Stimulated activated CD4-positive, alpha-beta T cell treated with anti-CD3 and anti-CD28 coated beads, Interleukin-2, amount 100 ng/mL, for 4 hours (primary cell): ENCODE measurements at places on chromosomes 11 and 22.

DNA sequence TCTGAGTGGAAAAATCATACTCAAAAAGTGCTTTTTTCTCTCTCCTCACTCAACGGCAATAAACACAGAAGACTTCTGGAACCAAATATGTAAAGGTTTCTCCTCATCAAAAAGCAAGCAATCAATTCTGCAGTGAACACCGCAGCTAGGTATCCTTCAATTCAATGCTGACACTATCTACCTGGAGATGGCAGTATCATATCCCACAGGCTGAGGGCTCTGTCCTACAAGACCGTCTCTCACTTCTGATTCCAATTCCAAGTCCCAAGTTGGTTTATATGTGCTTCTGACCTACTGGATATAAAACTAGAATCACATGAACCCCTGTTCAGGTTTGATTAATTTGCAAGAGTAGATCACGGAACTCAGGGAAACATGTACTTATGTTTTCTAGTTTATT is 59.7 kb upstream of the LUZP2 start:
- DNase-seq, result no peak

DNA sequence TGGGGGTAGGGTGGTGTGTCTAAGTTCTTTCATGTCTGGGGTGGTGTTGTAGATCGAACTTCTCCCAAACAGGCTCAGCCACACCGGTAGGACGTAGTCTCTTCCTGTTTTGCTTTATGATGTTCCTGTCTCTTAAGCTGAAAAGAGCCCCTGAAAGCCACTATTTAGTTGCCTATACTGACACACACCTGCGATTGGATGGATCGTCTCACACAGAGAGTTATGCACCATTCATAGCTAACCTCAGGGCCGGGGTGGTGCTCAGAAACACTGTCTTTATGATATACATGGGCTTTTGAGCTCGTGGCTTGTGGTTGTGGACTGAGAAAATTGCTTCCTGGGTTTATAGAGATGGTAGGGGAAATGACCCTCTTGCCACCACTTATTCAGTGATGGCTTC is 137.6 kb downstream of the TEAD1 start:
- DNase-seq, result no peak

- DNase-seq, result no peak
Observed at GRCh38 chr22:50204571-50204970, 3.8 kb downstream of the SELENOO start.

DNA sequence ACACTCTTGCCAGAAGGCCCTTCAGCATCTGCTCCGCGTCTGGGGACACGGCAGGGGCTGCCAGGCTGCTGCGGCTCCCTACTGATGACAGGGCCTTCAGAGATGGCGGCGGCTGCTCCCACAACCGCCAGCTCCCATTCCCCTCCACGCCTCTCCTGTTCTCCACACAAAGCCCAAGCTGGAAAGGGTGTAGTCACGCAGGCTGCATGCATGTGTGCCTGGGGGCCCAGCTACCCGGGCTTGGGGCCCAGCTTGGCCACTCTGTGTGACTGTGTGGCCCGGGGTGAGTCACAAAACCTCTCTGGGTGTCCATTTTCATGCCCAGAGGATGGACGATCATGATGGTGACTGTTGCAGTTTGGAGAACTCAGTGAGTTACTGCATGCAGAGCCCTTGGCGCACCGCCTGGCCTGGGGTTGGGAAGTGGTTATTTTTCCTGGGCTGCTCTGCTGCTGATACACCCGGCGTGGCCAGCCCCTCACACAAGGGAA is 31.7 kb upstream of the PARVB start:
- DNase-seq, result no peak

GRCh38 chr22:38273135-38273826 is 471 bp upstream of the TMEM184B start:
- no peak for DNase-seq

- DNase-seq, result no peak
Observed at GRCh38 chr11:78946945-78947902, 372.6 kb upstream of the NARS2 start.

GRCh38 chr11:19614370-19614940 is 98.2 kb upstream of the NAV2 start:
- DNase-seq, result no peak

GRCh38 chr22:31609716-31610115 is 52.3 kb downstream of the PISD start:
- DNase-seq, result no peak

DNA sequence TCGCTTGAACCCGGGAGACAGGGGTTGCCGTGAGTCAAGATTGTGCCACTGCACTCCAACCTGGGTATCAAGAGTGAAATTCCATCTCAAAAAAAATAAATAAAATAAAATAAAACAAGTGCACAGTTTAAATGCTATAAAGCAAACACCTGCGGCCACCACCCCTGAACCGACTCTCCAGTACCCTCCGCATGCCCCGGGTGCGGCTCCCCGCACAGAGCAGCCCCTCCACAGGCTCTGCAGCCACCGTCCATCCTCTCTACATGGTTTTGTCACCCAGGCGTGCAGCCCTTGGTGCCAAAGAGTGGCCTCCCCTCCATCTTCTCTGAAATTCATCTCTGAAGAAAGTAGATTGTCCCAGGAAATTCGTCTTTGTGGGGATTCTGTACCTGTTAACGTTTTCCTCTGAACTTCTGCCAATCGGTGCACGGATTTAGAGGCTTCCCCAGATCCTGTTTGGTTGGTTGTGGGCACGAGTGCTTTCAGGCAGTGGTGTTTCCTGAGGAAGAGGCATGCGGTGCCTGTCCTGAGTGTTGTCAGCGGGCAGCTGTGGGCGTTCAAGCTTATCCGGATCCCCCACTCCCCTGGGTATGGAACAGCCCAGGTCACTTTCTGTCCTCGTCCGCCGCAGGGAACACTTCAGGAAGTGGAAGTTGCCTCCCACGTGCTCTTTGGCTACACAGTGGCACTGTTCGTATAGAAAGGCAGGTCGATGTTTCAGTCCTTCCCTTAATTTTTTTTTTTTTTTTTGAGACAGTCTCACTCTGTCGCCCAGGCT is 4.1 kb downstream of the MIOX start:
- DNase-seq, result no peak

GRCh38 chr11:104784684-104785460 is 113.4 kb downstream of the CASP12 start:
- DNase-seq, result no peak

DNA sequence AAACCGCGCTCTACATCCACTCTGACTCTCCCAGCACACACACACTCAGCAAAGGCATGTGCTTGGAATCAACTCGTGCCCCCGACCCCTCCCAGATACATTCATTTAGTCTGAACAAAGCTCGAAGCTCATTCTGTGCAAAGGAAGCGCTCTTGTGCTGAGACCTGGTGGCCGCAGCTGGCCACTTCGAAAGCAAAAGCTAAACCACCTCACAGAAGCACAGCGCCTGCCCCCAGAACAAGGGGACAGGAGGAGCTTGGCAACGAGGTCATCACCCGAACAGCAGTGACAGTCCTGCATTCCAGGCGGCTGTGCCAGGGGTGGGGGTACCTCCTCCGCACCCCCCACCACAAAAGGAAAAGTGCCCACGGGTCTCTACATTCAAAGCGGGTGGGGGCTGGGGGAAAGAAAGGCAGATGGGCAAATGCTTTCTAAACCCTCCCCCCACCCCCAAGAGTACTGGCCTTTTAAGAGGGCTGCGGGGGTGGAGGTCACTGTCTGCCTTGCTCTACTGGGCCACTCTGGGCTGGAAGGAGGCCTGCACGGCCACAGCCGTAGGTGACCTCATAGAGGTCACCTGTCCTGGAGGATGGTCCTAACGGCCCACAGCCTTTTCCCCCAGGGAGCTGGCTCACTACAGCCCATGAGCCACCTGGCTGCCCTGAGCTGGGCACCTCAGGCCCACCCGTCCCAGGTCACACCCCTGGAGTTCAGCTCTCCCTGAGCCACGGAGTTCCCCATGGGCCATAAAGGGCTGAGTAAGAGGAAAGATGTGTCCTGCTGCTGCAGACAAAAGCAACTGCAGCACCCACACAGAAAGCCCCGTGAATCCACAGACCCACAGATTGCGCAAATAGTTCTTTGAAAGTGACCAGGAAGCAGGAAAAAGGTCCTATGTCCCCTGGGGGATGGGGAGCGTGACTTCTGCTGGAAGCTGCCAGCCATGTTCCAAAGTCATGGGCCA is 21.3 kb downstream of the CBX7 start:
- DNase-seq, result no peak

DNA sequence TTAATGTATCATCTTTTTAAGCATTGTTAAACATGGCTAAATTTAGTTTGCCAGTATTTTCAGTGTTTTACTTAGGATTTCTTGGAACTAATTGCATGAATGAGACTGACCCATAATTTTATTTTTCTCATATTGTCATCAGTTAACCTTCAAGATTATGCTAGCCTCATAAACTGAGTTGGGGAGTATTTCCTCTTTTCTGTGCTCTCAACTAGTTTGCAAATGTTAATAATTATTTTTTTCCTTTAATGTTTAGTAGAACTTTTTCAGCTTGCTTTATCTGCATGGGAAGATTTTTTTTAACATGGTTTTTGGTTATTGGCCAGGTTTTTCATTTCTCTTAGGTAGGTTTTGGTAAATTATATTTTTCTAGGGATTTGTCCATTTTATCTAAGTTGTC is 235.4 kb upstream of the SESN3 start:
- DNase-seq, result no peak

DNA sequence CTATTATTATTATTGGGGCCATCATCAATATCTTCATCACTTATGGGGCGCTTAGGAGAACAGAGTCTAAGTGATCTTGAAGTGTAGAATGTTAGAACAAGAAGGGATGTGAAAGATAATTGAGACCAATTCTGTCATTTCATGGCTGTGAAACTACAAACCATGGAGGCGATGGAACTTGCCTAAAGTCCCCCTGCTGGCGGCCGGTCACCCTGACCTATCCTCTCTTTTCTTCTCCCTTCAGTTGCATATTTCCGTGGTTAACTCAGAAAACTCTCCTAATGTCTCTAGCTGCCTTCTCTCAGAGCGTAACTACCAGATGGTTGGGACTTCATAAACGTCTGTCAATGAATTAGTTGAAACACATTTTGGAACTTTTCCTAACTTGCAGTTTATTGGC is 6.6 kb upstream of the OR4B1 start:
- no peak for DNase-seq

DNA sequence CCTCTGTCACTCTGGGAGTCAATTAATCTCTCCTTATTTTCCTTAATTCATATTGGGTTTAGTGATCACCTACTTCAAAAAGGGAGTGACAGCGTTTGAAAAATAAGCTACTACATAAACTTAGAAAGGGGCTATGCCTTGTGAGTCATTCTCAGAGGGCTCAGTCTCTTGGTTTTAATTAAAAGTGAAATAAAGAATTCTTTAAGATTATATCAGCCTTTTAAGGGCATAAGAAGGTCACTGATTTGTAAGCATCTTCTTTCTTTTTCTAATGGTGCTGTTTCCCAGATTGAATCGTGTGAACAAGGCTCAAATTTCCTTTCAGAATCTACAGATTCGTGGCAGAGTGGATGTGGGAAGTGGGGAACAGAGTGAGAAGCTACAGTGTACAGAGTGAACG is 636.2 kb upstream of the CCDC90B start:
- no peak for DNase-seq

- no peak for DNase-seq
Observed at GRCh38 chr11:70156291-70157037, 46.6 kb upstream of the FADD start.

DNA sequence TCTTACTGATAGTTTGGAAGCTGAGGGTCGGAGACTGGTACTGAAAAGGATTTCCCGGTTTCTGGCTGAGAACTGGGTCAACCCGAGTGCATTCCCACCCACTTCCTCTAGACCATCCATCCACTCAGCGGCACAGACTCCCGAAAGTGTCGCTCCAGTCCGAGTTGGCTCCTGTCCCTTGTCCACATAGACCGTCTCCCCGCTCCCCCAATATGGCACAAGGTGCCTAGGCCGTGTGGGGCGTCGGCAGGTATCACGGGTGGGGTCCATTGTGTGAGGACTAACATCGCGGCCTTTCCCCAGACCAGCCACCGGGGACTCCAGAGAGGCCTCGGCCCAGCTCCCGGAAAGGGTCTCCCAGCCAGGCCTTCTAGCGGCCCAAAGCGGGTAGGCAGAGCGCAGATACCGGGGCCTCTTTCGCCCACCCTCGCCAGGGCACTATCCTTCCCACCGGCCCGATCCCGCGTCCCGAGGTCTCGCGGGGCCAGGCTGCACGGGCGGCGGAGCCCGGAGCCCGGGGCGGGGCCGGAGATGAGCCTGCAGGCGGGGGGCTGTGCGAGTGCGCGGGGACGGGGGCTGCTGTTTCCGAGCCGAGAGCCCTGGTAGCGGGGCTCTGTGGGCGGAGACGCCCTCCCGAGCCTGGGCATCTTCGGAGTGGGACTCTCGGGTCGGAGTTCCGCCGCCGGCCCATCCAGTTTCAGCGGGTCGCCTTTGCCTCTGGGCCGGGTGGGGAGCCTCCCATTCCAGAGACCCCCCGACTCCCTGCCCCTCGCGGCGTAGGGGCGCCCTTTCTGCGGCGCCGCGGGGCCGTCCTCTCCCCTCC is 21.1 kb downstream of the SERPINH1 start:
- no peak for DNase-seq

DNA sequence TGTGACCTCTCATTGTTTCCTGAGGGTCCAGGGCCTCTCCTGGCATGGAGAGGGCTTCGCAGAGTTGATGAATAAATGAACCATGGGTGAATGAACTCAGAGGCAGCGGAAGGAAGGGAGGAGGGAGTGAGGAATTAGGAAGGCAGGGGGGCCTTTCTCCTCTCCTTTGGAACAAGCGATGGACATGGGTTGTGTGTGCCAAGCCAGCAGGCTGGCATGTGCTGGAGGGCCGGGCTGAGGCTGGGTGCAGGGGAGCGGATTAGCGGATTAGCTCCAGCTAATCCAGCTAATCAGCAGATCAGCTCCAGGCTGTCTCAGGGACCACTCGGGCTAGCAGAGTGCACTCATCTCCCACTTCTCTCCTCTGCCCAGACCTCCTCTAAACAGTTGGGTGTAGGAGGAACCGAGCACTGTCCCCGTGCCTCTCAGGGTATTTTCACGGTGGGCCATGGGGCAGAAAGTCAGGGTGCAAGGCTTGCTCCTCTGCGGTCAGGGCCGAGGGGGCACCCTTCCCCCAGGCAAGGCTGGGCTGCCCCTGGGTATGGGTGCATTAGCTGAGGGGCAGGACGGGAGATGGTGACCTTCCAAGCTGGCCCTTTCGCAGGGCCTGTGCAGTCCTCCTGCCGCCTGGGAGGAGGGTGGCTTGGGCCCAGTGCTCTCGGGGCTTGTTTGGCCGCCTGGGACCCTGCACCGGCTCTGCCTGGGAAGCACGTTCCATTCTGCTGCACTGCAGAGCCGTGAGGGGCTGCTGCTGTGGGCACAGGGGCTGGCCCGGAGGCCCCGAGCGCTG is 120.3 kb upstream of the B3GAT1 start:
- DNase-seq, result no peak

- DNase-seq, result no peak
Observed at GRCh38 chr22:22520667-22521602, 865 bp upstream of the ZNF280A start.

DNA sequence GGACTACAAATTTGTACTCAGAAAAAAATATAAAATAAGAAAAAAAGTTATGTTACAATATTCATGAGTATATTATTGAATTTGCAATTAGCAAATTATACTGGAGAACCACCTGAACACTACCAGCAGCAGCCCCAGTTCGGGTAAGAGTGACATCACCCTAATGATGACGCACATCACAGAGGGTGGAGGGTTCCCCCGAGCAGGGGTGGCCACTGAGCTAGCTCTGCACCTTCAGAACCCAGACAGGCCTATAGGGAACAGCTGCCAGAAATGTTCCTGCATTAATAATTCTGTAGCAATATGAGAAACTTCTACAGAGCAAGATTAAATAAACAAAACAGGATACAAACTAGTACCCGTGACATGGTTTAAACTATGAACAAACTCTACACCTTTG is 17.5 kb upstream of the ARAP1 start:
- no peak for DNase-seq
